ENCODE measurements at places on chromosomes 7 and 10.
A peak's percentile ranks its signal among the peaks of the same experiment; 100 is the strongest.

DNA sequence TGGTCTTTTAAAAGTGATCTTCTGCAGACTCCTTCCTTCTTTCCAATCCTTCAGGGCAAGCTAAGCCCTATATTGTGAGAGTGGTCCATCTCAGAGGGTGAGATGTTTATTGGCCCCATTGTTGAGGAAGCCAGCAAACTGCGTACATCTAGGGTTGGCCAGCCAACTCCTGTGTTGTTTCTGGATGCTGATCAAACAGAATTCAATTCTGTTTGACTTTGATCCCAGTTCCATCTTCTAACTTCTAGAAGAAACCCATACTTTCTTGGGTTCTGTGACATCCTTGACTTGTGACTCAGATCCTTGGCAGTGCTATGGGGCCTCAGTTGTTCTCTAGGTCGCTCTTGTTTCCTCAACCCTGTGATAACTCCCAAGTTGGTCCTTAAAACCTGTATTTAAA is 116.2 kb downstream of the LSMEM1 start:
- no peak for DNase-seq

DNA sequence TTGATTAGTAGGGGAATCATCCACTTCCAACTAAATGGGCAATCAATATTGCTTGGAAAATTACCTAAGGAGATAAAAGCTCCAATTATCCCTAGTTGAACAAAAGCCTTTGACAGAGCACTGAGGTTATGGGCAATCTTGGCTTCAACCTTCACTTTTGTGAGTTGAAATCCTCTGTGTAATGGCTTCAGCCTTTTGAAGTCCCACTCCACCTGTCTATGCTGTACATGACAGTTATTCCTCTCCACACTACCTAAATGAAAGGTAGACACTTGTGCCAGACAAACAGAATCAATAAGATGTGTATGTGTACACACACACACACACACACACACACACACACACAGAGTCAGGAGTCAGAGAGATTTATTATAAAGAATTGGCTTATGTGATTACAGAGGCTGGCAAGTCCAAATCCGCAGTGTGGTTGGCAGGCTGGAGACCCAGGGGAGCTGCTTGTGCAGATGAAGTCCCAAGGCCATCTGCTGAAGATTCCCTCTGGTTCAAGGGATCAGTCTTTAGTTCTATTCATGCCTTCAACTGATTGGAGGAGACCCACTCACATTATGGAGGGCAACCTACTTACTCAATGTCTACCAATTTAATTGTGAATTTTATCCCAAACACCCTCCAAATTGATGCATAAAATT is 164.8 kb upstream of the CDC14C start:
- DNase-seq = peak; percentile 19

- DNase-seq = no peak
These were observed 253.9 kb downstream of the AHR start for GRCh38 chr7:17552373-17552772.

DNA sequence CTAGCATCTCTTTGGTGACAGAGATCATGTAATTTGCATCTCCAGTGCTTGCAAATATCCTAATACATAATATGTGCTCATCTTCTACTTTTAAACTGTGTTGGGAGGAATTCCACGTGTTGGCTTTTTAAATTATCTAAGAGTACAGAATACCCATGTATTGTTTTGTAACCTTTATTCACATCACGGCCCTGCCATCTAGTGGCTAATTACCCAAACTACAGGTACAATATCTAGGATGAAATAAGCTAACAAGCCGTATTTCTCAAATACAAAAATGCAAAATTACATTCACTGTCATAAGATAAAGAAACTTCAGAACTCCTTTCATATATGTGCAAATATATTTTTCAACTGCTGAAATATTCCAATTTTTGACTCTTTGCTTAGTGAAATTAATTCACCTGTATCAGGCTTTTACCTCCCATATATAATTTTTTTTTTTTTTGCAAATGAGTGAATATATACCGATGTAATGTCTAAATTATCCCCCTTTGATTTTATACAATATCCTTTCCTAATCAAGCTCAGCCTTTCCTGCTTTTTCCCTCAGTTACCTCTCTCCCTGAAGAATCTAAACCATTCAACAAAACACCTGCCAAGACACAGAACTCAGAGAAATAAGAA is 30.3 kb upstream of the LSM8 start:
- DNase-seq = peak; percentile 1

DNA sequence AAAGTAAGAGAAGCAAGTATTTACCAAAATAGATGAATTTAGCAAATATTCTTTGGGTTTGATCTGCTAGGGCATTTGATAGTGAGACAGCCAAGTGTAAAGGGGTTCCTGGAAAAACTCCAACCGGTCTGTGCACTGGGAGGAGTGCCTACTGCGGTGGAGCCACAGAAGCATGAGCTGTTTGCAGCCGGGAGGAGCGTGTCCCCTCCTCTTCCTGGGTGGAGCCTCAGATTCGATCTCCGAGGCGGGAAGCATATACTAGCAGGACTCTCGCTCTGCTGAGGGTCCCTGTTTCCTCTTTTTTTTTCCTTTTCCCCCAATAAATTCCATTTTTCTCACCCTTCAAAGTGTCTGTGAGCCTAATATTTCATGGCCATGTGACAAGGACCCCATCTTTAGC is 45.1 kb upstream of the MET start:
- no peak for DNase-seq

GRCh38 chr10:117424883-117425649 is 49.8 kb upstream of the PDZD8 start:
- DNase-seq = no peak

DNA sequence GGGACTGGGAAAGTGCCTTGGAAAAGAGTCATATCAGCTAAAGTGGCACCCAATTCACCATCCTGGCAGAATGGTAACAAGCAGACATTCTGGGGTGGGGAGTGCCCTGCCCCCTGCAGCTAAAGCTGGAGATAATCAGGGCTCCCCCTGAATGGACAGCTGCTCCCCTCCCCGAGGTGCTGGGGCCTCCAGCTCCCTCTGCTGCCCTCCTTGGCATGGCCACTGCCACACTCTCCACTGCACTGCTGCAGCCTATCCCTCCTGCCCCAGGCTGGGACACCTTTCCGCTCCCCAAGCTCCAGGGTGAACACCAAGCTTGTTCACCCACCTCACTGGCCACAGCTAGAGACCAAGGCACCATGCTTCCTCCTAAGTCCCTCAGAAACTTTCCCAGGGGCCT is 9.8 kb upstream of the PARD3 start:
- no peak for DNase-seq

DNA sequence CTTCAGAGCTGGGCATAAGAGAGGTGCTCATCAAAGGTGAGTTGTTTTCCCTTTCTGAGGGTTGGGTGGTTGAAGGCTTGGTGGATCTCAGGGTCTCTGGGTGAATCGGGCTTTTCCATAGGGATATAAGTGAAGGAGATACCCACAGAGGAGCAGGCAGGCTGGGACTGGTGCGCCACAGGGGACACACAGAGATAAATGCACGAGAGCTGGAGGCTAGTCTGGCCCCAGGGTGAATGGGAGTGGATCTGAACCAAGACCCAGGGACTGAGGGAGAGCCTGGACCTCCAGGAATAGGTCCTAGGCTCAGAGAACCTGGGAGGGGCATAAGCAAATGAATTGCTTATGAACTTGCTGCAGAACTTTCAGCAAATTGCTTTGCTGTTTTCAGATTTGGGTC is 61.5 kb downstream of the LRRC18 start:
- no peak for DNase-seq

DNA sequence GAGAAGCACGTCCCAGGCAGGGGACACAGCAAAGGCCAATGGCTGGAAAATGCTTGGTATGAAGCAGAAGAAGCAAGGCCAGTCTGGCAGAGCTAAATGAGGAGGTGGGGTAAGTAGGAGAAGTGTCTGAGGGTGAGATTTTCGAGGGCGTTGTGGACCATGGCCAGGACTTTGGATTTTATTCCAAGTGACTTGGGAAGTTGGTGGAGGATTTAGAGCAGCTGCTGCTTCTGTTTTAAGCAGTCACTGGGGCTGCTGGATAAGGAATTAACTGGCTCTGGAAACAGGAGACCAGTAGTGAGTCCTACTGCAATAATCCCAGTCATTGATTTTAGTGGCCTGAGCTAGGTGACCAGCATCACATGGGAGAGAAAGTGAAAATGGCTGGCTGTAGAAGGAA is 67.6 kb upstream of the GSDME start:
- DNase-seq = no peak

- no peak for DNase-seq
These were observed 1.0 kb upstream of the FFAR4 start for GRCh38 chr10:93565446-93565845.

- DNase-seq = no peak
These were observed 3.6 kb downstream of the FAM53B start for GRCh38 chr10:124740369-124741280.

DNA sequence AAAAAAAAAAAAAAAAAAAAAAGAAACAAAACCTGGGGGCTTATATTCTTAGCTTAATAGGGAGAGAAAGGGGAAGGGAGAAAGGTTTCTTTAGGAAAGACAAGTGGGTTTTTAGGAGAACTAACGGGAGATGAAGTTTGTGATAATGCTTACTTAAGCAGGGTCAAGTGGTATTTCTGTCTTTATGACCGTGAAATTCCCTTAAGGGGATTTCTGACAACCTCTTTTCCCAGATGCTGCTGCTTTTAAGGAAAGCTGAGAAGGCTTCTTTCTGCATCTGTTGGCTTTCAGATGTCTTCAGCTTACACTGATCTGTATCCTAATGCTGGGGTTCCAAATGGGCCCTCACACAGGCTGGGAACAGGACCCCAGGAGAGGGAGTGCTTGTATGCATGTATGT is 42.6 kb downstream of the ADAMTS14 start:
- DNase-seq = no peak

DNA sequence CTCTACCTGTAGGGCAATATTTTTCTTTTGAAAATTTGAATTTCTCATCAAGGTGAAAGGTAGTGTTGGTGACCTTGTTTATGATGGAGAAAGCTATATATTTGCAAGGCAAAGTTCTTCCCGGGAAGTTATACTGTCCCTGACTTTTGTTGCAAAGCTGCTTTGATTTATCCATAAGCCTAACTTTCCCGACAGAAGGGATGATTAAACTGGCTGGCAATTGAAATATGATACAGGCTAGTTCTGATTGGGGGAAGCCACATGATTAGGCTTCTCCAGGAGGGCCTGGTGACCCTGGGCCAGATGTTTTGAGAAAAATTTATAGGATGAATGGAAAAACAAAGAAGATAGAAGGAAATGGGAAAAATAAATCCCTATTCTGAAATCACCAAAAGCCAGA is 215.5 kb downstream of the ACTR3B start:
- DNase-seq = no peak

DNA sequence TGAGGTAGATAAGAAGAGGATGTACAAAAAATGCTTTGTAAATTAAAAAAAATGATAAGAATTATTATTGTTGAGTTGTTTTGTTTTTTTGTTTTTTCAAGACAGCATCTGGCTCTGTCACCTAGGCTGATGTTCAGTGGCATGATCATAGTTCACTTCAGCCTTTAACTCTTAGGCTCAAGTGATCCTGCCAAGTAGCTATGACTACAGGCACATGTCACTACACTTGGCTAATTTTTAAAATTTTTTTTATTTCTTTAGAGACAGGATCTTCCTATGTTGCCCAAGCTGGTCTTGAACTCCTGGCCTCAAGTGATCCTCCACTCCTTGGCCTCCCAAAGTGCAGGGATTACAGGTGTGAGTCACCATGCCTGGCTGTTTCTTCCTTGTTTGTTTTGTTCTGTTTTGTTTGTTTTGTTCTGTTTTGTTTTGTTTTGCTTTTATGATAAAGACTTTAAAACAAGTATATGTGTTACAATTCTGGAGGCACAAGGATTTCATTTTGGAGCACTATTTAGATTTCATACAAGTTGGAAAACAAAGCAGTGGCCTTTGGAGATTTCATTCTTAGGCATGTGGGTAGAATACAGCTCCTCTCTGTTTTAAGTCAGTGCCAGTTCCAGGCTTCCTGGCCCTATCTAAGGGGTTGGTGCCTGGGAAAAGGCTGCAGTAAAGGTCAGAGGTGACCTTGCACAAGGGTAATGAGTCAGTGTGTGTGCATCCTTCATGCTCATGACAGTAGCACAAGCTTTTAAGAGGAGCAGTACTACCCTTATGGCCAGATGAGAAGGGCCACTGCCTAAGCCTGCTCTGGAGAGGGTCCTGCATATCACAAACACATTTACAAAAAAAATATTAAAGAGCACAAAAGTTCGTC is 17.9 kb downstream of the FGFBP3 start:
- no peak for DNase-seq

GRCh38 chr7:127437837-127438236 is 45.3 kb upstream of the ZNF800 start:
- DNase-seq = no peak

All from NCI-H1092 (cell line).